ENCODE measurements at places on chromosomes 3 and 15.

- no peak for DNase-seq
Measured at GRCh38 chr15:65595960-65596359, 15.0 kb downstream of the INTS14 start.

GRCh38 chr15:58865425-58865880 lies 68.0 kb downstream of the SLTM start:
- no peak for DNase-seq

DNA sequence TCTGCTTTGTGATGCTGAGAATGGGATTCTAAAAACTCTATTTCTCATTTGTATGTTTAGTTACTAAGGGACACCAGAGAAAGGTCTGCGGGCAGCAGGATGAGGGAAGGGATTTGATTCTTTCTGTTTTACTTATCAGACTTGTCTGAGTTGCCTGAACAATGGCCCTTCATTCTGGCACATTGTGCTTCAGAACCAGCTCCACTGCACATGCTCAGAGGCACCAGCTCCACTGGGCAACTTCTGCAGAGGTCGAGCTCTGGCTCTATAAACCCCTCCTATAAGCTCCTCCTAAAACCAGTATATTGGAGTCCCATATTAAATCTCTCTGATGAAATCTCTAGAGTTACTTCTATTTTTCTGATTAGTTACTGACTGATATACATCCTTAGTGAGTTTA lies 453.2 kb upstream of the CDIN1 start:
- DNase-seq: no peak

GRCh38 chr3:11711876-11712275 lies 68.2 kb upstream of the VGLL4 start:
- peak; percentile 21 for DNase-seq

GRCh38 chr3:58242340-58242739 lies 4.7 kb downstream of the ABHD6 start:
- no peak for DNase-seq

- no peak for DNase-seq
Measured at GRCh38 chr3:33260104-33260503, 17.1 kb upstream of the FBXL2 start.

GRCh38 chr3:152331018-152331541 lies 62.4 kb downstream of the MBNL1 start:
- DNase-seq: peak; percentile 28

GRCh38 chr3:95459706-95460105 lies 1354.7 kb upstream of the EPHA6 start:
- no peak for DNase-seq

- DNase-seq: no peak
Measured at GRCh38 chr3:80535286-80535685, 767.5 kb upstream of the ROBO1 start.

Data from AG08396 (cell line).